Activated CD8-positive, alpha-beta memory T cell treated with anti-CD3 and anti-CD28 coated beads, Interleukin-2, amount 50 U/mL, for 48 hours (primary cell): ENCODE measurements at places on chromosomes 4 and X.

DNA sequence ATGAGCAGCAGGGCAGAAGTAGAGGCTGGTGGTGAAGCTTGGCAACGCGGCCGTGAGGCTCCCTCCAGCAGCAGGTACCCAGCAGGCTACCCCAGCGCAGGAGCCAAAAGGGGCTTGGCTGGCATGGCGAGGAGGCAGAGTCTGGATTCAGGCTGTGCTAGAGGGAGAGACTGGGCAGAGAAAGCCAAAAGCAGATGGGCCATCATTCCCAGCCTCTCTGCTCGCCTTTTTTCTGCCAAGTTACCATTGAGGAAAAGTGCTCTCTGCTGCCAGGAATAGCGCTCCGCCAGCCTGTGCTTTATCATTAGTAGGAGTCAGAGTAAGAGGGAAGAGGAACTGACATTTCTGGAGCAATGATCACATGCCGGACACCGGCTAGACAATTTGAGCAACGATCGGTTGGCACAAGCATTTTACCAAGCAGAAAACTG is 28.7 kb upstream of the MAP3K15 start:
- no peak for DNase-seq

DNA sequence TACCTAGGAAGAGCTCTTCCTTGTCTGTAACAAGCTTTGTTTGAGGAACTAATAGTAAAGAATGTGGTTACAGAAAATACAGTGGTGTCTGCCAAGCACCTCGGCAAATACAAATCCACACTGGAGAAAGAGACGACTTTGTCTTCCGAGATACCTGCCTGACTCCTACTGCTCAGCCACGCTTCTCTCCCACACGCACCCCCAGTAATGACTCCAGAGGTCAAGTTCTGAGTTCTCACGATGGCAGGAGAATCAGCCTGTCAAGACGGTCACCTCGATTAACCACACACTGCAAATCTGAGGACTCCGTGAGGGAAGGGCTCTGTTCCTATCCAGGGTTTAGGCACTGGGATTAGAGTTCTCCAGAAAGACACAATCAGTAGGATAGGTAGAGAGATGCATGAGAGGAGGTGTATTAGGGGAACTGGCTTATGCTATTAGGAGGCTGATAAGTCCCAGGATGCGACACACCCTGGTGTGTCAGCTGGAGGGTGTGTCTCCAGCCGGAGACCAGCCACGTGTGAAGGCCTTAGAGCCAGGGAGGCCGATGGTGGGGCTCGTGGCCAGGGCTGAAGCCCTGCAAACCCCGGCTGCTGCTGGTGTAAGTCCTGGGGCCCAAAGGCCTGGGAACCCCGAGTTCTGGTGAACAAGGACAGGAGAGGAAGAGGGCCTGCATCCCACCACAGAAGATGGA is 8.4 kb upstream of the TRIML2 start:
- DNase-seq = no peak

GRCh38 chr4:75708218-75708691 is 16.1 kb upstream of the USO1 start:
- no peak for DNase-seq

DNA sequence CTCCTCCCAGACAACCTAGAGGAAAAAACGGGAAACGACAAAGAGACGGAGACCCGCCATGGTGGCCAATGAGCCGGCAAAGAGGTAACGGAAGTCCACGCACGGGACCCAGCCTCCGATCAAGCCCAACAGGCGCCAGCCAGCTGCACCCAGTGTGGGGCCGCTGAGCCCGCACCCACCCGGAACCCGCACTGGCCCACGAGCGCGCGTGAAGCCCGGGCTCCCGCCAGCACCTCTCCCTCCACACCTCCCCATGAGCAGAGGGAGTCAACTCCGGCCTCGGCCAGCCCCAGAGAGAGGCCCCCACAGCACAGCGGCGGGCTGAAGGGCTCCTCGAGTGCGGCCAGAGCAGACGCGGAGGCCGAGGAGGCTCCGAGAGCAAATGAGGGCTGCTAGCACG is 14.6 kb upstream of the FMR1 start:
- DNase-seq = no peak

- DNase-seq = no peak
Measured at GRCh38 chr4:165542476-165542875, 163.7 kb downstream of the CPE start.
